ENCODE measurements at places on chromosomes 1 and 21.

DNA sequence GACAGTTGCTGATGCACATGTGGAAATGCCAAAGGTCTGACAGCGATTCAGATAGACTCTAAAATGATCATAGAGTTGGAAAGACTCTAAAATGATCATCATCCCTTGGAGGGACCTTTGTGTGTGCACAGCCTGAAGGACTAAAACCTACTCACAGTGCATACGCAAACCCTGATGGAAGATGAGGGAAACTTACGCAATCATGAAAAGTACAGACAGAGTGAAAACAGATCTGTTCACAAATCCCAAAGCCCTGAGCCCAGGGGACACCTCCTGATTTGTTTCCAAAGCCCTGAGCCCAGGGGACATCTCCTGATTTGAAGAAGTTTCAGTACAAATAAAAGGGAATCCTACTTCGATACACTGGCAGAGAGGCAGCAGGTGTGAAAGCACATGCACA is 79.3 kb upstream of the PROX1 start:
- no peak for DNase-seq

GRCh38 chr1:246418565-246419312 is 88.3 kb downstream of the SMYD3 start:
- no peak for DNase-seq

- no peak for DNase-seq
These were observed 64.0 kb downstream of the ZBTB17 start for GRCh38 chr1:15911927-15912326.

- no peak for DNase-seq
These were observed at the start of gene CCDC185 for GRCh38 chr1:223393275-223394214. Gene CCDC185 (plus strand): TSS chr1:223393415. CDS start chr1:223393476, 61 bp downstream.

DNA sequence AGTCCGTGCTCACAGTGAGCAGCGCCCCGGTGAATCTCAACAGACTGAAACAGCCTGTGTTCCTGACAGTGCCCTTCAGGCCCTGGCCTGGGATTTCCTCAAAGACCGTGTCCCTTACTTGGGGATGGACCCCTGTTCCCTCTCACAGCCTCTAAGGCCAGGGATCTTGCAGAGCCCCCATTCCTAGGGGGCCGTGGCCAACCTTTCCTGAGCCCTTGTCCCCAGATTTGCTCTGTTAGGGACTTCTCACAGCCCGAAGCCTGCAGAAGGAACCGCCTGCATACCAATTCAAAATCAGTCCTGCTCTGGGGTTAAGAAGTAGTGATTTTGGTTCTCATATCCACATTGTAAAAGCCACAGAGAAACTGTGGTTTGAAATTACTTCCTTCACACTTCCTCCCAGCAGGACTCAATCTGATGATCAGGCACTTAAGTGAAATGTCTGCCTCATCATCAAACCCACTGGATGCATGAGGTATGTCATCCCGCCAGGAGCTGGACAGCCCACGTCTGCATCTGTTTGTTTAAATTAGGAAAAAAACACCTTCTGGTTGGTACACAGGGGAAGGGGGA is 14.9 kb downstream of the ABCA4 start:
- no peak for DNase-seq

DNA sequence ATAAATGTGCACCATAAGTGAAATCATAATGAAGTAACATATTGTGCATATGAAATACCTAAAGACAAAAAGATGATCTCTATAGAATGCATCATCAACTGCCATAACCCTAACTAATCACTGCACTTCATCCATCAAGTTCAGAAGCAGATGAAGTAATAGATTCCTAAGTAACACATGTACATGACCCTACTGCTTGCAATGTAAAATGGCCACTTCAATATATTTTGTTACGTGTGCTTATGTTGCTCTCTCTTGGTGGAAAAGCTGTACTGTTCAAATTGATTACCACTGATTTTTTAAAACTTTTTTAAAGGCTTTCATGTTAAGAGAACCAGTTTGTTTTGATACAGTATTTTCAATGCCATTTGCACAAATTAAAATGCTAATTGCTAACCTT is 141.8 kb downstream of the TTLL7 start:
- no peak for DNase-seq

DNA sequence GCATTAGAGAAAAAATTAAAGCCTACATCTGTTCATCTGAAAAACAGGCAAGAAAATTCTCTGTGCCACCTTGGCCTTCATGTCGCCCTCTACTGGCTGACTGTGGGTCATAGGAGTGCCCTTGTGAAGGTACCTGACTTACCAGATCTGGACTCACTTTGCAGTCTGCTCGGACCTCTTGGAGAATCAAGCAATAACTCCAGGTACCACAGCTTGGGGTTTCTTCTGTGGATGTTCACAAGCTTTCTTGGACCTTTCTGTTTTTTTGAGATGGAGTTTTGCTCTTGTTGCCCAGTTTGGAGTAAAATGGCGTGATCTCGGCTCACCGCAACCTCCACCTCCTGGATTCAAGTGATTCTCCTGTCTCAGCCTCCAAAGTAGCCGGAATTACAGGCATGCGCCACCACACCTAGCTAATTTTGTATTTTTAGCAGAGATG is 2.4 kb upstream of the PRAMEF18 start:
- DNase-seq, result no peak

GRCh38 chr1:190472494-190472893 is 5.2 kb downstream of the BRINP3 start:
- DNase-seq, result no peak

- DNase-seq, result no peak
These were observed 28.1 kb downstream of the DAP3 start for GRCh38 chr1:155717041-155717440.

GRCh38 chr1:78210175-78210574 is 164.4 kb downstream of the GIPC2 start:
- DNase-seq, result no peak

DNA sequence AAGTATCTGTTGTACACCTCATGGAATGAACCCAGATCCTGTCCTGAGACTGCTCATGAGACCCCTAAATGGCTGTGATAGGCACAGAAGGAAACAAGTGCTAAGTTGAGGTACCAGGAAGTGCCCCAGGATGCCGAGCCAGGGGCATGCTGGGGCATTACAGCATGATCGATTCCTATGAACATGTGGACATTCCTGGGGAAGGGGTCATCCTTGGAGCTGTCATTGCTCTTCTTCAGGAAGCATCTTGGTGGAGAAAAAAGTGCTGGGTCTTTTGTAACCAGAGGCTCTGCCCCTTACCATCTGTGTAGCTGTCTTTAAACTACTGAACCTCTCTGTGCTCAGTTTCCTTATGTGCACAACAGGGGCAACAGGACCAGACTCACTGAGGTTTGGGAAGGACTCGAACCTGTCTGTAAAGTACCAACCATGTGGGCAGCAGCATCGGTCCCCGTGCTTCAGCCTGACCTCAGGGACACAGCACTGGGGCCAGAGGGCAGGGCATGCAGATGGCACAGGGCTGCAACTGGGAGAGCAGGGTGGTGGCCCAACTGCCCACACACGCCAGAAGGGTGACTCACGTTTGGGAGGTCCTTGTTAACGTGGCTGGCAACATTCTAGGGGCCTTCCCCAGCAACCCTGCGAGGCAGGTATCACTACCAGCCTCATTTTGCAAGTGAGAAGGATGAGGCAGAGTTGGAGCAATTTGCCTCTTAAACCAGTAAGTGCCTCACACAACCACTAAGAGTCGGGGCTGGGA is 142.3 kb upstream of the EDN2 start:
- peak; percentile 39 for DNase-seq

DNA sequence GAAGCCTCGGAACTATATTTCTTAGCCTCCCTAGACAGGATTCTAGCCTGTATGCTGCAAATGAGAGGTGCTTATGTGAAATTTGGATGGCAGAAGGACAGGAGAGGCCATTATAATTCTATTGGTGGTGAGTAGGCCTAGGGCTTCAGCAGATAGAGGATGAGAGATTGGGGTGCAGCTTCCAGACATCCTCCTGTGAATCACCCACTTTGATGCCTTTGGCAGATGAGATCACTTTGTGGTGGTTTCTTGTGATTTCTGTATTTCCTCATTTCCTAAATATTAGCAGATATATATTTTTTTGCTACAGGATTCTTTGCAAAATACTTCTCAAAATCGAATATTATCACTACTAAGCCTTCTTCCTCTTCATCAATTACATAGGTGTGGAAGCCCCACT is 37.3 kb downstream of the MFSD2A start:
- no peak for DNase-seq

- DNase-seq, result no peak
These were observed 110.1 kb upstream of the VAV3 start for GRCh38 chr1:108075055-108075454.

- DNase-seq, result no peak
These were observed 54.6 kb downstream of the SIM2 start for GRCh38 chr21:36753556-36753955.

DNA sequence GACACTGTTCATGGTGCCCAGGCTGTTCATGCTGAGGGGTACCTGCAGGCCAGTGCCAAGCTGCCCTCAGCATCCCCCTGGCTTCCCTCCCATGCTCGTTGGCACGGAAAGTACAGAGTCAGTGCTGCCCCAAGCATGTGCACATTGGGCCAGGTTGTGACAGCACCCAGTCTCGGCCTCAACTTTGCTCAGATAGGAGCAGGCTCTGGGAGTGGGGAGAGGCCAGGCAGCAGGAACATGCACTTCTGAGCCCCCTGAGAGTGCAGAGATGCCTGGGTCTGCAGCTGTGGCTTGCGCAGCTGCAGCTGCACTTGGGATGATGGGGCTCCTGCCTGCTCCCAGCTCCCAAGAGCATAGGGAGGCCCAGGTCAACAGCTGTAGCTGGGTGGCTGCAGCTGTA is 966.4 kb upstream of the NCAM2 start:
- no peak for DNase-seq

DNA sequence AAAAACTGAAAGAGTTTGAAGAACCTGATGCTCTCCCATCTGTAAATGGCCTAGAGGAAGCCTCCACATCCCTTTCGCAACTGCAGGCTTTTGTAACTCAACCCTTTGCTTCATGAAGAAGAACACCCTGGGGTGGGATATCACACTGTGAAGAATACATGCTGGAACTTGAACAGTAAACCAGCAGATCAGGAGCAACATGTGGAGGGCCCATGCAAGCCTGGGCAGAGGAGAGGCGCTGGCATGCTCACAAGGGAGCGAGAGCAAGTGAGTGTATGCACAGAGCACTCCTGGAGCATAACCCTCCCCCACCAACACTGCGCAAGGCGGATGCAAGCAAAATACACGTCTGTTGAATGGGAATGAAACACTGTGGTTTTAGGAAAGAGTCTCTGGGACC is 24.6 kb upstream of the SPAG17 start:
- no peak for DNase-seq

GRCh38 chr21:39265603-39266002 is 47.8 kb downstream of the BRWD1 start:
- DNase-seq, result no peak

DNA sequence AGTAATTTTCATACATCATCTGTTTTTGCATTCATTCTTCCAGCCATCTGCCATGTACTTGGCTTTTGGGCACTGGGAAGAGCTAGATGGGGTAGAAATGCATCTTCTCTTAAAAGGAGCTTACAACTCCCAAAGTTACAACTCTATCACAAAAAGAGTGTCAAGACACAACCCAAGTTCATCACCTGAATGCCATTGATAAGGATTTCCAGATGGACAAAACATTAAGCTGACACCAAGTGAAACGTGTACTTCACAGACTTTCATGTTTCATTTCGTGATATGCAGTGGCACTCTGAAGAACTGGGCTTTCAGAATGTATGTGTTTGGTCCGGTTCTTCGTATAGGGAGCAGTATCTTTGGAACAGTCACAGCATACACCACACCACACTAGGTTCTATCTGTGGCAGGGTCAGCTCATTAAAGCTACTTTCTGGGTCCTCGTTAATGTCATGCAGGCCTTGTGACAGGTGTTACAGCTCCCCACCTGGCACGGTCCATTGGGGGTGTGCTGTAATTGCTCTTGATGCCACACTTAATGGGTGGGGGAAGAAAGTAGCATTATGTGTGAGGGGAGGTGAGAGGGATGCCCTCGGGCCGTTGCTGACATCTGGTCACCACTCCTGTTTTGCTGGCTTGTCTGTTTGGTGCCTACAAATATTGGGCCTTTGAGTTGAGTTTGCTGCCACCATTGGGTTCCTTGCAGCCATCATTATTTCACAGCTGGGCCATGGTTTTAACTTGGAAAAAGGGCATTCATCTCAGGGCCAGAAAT is 164.9 kb downstream of the NFIA start:
- DNase-seq, result no peak

DNA sequence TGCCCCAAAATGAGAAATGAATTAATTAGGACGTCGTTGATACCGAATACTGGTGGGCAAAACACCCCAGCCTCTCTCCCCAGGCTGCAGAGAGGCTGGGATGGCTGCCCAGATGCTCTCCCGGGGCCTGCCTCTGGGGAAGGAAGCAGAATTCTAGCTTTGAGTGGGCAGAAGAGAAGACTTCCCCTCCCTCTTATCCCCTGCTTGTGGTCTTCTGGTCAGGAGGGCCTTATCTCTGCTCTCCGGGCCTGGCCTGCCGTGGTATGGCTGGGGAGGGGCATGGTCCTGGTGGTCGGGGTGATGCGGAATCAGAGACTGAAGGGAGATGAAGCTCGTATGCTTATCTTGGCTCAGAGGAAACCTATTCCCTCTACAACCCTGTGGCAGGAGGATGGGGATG is 9.8 kb upstream of the CSF3R start:
- DNase-seq, result no peak

- DNase-seq, result peak; percentile 50
These were observed 4.8 kb upstream of the CRYBG2 start for GRCh38 chr1:26358411-26359384.

GRCh38 chr21:44067011-44067839 is 40.0 kb upstream of the PWP2 start:
- DNase-seq, result no peak

DNA sequence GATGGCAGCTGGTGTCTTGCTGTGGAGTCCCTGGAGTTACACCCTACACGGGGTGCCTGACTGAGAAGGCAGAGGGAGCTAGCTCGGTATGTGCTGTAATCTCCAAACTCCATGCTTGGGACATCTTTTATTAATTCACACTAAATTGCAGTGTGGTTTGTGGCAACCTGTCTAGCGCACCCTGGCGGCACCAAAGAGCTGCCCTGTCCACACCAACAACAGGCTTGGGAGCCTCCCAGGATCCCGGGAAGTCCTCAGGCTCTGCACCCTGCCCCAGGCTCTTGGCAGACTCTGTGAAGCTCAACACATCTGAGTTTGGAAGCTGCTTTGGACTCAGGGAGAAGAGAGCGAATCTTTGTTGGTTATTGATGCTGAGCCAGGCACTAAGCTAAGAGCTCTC is 138.9 kb downstream of the IGSF21 start:
- no peak for DNase-seq

DNA sequence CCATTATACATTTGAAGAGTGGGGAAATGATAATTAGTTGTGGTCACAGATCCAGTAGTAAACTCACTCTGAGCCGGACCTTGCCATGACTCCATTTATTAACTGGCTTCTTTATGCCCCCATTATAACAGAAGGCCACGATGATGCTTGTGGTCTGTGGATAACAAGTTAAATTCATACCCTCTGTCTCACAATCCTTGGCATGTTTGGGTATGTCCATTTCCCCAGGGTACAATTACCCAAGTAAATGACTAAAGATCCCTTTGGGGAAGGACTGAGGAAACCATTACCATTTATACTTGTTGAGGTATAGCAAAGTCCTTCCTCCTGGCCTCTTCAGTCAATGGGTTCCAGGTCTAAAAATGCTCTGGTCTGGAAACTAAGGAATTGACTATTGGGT is 7.3 kb upstream of the USP1 start:
- DNase-seq, result no peak
